Activated CD4-positive, alpha-beta T cell treated with anti-CD3 and anti-CD28 coated beads, Interleukin-2, amount 50 U/mL, for 16 hours (primary cell): ENCODE measurements at places on chromosomes 4 and X.

DNA sequence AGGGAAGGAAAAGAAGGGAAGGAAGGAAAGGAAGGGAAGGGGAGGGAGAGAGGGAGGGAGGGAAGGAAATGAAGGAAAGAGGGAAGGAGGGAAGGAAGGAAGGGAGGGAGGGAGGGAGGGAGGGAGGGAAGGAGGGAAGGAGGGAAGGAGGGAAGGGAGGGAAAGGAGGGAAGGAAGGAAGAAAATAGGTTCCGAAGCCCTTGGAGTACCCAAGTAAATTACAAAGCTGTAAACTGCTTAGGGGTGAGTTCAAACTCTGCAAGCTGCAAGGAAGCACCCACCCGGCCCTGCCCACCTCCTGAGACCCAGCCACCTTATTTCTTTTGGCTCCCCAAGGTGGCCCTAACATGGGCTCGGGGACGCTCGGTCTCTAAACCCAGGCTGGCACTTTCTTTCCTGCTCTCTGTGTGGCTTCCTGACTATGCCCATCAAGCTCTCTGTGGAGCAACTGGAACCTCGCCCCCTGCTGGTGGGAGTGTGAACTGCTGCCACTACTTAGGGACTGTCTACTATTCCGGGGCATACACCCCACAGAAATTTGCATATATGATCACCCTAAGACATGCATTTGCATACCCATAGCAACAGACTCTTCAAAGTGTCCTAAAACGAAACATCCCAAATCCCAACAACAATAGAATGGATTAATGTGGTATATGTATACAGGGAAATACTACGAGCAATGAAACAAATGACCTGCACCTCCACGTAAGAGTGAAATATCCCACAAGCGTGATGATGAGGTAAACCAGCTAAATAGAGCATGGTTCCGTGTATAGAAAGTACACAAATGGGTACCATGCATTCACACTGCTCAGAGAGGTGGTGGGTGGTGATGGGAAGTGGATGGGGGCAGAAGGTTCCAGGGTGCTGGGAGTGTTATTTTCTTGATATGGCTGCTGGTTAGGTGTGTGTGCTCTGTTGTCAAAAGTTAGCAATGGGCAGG lies 151.7 kb upstream of the TBL1X start:
- peak; percentile 78 for DNase-seq

DNA sequence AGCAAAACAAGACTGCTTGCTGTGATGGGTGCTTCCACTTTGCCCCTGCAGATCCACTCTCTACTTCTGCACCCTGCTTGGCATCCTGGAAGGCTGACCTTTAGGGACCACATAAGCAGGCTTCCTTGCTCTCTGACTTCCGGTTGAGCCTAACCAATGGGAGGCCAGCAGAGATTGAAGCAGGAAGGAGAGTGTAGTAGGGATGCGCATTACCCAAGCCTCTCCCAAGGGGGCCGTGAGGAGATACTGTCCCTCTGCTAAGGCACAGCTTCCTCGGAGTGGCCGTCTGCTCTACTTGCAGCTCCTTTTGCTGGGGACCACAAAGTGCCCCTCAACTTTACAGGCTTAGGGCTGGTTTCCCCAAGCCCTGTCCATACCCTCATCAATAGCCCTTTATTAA lies 624.3 kb upstream of the TENM3 start:
- no peak for DNase-seq

GRCh38 chr4:85884251-85884650 lies 409.3 kb downstream of the ARHGAP24 start:
- DNase-seq, result no peak

- no peak for DNase-seq
These were observed 72.4 kb upstream of the MSANTD1 start for GRCh38 chr4:3176367-3177229.

GRCh38 chr4:36027203-36027602 lies 217.1 kb downstream of the ARAP2 start:
- no peak for DNase-seq

DNA sequence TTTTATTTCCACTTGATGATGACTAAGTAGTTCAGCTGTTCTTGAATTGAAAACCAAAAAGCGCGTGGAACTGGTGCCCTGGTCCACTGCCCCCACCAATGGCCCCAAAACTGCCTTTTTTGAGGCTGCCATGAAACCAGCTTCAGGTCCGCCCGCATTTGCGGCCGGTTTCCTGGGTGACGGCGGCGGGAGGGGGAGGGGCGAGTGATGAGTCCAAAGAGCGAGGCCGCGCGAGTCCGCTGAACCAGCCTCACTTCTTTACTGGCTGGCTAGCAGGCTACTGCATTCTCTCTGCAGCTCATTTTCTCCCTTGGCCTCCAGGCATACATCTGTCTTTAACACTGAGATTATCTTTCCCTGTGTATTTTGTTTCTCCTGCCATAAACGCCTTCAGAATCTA lies 72.9 kb upstream of the FABP2 start:
- no peak for DNase-seq

DNA sequence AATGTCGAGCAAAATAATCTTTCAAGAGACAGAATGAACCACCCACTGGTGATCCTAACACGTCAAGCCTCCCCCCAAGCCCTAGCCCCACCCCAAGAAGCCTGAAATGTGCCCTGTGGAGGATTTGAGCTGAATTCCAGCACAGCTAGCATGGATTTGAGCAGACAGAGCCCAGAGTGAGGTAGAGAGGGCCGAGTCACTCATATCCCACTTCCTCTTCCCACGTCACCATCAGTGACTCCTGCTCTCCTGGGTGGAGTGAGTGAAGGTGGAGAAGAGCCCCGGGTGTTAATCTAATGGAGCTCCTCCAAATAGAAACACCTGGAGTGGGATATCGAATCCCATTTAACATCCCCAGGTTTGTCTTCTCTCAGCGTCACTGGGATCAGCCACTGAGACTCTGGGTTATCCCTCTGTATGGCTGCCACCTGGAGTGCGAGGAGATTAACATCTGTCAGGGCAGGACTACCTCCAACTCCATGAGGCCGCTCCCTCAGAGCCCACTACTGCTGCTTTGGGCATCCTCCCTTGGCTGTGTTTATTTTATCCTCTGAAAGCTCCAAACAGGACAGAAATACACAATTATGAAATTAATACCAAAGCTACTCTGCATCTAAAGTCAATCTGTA lies 136.6 kb downstream of the NWD2 start:
- no peak for DNase-seq

DNA sequence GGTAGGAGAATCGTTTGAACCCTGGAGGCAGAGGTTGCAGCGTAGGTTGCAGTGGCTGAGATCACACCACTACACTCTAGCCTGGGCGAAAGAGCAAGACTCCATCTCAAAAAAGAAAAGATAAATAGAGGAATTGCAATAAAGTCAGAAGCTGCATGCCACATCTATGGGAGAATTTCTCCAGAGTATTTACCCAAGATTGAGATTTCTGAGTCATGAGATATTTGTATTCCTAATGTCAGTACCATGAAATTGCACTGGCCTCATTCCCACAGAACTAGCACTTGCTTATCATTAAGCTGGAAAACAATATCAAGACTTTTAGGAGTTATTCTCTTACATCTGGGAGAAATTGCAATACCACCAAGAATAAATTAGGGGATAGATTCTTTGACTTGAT lies 37.4 kb downstream of the ASIC5 start:
- DNase-seq, result no peak

DNA sequence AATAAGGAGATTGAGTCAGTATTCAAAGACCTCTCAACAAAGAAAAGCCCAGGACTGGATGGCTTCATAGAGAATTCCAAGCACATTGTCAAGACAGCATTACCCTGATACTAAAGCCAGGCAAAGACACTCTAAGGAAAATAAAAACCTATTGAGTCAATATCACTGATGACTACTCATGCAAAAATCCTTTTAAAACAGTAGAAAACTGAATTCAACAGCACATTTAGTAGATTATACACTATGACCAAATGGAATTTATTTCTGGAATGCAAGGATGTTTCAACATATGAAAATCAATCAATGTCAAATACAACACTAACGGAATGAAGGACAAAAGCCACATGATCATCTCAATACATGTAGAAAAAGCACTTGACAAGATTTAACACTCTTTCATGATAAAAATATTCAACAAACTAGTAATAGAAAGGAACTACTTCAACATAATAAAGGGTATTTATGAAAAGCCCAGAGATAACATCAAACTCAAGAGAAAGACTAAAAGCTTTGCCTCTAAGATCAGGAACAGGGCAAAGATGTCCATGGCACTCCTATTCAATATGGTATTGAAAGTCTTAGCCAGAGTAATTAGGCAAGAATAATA lies 633.3 kb downstream of the ANKRD50 start:
- no peak for DNase-seq

GRCh38 chr4:58602022-58602421 lies 1491.8 kb upstream of the IGFBP7 start:
- DNase-seq, result no peak

DNA sequence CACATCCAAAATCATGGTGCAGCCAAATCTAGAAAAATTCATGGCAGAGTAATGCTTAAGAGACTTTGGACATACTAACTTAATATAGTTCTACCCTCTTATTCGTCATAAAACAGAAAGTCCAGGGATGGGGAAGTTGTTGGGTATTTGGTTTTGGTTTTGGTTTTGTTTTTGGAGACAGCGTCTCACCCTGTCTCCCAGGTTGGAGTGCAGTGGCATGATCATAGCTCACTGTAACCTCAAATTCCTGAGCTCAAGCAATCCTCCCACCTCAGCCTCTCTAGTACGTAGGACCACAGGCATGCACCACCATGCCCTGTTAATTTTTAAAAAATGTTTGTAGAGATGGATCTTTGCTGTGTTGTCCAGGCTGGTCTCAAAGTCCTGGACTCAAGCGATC lies 271.8 kb upstream of the TENM3 start:
- no peak for DNase-seq

GRCh38 chrX:17803449-17803848 lies 57.6 kb downstream of the RAI2 start:
- DNase-seq, result no peak

GRCh38 chr4:126223784-126224407 lies 909.1 kb downstream of the FAT4 start:
- DNase-seq, result no peak

- DNase-seq, result no peak
These were observed 336.4 kb upstream of the NOCT start for GRCh38 chr4:138678985-138679746.

DNA sequence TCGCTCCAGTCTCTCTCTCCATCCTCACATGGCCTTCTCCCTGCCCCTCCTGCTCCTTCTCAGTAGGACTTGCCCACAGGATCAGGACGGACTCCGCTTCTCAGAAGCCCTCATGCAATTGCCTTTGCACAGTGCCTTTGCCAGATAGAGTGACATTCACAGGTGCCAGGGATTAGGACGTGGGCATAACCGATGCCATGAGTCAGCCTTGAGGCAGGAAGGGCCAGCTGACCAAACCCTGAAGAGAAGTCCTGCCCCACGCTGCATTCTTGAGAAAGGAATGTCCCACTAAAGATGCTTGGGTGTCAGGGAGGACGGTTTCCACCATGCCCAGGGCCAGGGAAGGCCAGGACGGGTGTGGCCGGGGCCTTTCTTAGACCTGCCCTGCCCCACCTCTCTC lies 6.6 kb upstream of the GRPEL1 start:
- no peak for DNase-seq

- DNase-seq, result no peak
These were observed 207.3 kb upstream of the CLNK start for GRCh38 chr4:10891866-10892265.

GRCh38 chr4:579543-580175 lies 3.6 kb upstream of the TMEM271 start:
- no peak for DNase-seq
